NK-92 treated with Interleukin-12 subunit alpha and Interleukin-12 subunit beta, amount 100 ng/mL, for 24 hours (cell line): ENCODE measurements at places on chromosomes 13 and 19.

GRCh38 chr19:53037101-53038097 lies 7.1 kb upstream of the ERVV-2 start:
- no peak for DNase-seq

DNA sequence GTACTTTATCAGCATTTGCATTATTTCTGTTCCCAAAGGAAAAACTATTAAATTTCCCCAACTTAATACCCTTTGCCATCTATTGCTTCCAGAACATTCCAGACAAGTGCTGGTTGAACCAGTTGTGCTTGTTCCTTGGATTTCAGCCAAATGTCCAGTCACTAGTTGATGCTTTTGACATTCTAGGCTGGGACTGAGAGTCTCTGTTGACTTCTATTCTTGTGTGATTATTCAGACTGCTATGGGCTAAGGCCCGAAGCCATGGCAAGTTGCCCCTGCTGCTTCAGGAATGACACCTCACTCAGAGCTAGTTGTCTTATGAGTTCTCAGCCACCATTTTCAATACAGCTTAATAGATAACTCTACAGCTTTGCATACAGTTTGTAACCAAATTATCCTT lies 458.1 kb upstream of the ARGLU1 start:
- no peak for DNase-seq

GRCh38 chr19:55677572-55678028 lies 2.6 kb downstream of the EPN1 start:
- DNase-seq = no peak

DNA sequence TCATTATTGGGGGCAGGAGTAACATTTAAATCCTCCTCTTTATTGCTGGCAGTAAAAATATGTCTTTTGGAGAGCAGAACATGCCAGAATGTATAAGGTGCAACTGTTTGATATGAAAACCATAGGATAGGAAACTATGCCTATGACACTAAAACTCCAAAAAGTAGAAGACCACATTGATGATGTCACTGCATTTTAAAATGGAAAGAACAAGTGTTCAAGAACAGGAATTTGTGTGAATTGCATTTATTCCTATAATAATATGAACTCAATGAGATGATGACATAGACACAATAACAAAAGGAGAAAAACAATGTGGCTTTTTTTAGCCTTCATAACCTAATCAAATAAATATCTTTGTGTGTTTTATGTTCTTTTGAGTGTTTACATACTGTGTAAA lies 3.7 kb upstream of the ZNF225 start:
- DNase-seq = no peak

DNA sequence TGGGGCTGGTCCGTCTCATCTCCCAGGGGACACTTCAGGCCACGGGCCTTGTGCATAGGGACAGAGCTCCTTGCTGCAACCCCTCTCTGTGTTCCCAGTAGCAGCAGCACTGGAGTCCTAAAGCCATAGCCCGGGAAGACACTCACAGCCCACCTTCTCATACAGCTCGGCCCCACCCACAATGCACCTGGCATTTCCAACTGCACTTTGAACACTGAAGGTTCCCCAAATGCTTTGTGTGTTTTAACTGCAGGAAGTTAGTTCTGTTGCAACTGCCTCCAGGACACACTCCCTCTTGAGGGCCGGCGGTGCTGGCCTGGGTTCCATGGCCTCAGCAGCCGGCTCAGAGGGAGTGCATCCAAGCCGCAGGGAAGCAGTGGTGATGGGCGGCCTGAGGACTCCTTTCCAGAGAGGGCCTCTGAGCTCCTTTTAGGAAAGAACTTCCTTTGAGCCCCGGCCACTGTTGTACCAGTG lies 22.7 kb upstream of the TMEM255B start:
- no peak for DNase-seq
